CD4-positive, alpha-beta T cell treated with Interleukin-17A for 4 hours (primary cell): ENCODE measurements at places on chromosomes 7 and 10.

DNA sequence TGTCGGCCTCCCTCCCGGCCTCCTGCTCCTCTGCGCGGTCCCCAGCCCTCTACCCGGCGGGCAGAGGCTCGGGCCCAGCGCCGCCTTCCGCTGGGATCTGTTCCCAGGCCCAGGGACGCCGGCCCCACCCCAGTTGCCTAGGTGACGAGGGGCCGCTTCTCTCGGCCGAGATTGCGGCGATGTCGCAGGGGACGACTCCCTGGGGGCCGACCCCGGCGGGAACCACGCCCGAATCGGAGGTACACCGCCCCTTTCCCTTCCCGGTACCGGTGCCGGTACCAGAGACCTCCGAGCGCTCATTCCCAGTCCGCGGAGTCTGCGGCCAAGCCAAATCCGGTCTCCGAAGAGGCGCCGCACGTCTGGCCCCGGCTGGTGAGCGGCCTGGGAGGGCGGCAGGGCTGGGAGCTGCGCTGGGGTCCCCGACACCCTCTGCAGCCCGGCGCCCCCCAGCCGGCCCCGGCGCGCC lies at the start of gene CABCOCO1:
Gene CABCOCO1 (plus strand): TSS at position 136 of the 466 bp plus-strand sequence. CDS start 44 bp downstream, at position 180.
- no peak for DNase-seq

- no peak for DNase-seq
These were observed 60.9 kb downstream of the COBL start for GRCh38 chr7:51255536-51256208.

DNA sequence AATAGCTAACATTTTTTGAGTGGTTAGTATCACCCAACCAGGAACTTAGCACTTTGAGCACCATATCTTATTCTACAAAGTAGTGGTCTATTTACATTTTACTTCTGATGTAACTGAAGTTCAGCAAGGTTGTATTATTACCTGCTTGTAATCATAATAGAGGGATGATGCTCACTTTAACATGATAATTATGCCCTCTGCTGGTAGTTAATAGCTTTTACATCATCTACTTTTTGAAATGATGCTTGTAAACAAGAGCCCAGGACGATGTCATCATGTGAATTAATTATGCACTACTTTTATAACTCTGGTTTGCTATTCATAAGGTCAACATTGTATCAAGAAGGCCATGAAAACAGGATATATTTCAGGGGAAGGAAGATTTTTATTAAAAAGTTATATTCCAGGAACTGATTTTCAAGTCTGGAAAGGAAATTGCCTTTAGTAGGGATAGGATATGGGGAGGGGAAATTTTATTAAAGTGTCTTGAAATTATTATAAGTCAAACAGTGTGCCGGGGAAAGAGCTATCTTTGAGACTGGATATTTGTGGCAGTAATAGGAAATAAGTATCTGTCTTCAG lies 80.3 kb upstream of the SCIN start:
- no peak for DNase-seq

GRCh38 chr10:130777507-130778165 lies 533.9 kb downstream of the TCERG1L start:
- no peak for DNase-seq

- no peak for DNase-seq
These were observed 30.1 kb upstream of the CTBP2 start for GRCh38 chr10:125190414-125190813.

DNA sequence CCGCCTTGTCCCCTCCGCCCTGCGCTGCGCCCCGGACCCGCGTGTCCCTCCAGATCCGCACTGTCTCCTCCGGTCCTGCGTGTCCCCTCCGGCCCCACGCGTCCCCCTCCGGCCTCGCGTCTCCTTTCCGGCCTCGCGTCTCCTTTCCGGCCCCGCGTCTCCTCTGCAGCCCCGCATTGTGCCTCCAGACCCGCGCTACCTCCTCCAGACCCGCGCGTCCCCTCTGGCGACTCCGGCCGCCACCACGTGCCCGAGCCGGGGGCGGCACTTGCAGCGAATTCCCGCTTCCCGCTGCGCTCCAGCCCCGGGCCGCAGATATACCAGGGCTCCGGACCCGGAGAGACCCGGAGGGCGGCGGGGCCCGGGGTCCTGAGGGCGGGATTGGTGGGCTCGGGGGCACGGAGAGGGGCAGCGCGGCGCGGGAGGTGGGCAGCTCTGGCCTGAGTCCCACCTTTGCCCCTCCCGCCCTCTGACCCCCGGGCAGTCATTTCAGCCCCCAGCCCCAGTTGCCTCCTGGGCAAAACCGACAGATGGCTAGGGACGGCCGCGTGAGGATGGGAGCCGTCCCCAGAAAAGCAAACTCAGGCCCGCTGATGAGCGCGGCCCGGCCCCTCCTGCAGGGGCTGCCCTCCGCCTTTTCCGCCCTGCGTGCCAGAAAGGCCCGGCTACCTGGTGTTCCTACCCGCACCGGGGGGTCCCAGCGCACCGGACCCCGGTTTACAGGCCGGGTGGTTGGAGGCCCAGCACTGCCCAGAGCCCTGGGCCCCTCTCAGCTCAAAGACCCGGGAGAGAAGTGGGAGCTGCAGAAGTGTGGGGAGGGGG lies 56.5 kb downstream of the RBM17 start:
- peak; percentile 33 for DNase-seq

- no peak for DNase-seq
These were observed 282.7 kb downstream of the WDR11 start for GRCh38 chr10:121133901-121134300.

GRCh38 chr10:11373717-11374171 lies 237.7 kb downstream of the USP6NL start:
- no peak for DNase-seq

- DNase-seq: no peak
These were observed 110.6 kb upstream of the IMMP2L start for GRCh38 chr7:111672901-111673300.

- DNase-seq: no peak
These were observed 3.0 kb downstream of the ZYX start for GRCh38 chr7:143384148-143384547.

GRCh38 chr7:101823096-101823495 lies 5.7 kb downstream of the CUX1 start:
- no peak for DNase-seq

GRCh38 chr10:31147210-31147608 lies 115.5 kb upstream of the ZNF438 start:
- no peak for DNase-seq

GRCh38 chr7:74726309-74727101 lies 47.3 kb upstream of the NCF1 start:
- no peak for DNase-seq

DNA sequence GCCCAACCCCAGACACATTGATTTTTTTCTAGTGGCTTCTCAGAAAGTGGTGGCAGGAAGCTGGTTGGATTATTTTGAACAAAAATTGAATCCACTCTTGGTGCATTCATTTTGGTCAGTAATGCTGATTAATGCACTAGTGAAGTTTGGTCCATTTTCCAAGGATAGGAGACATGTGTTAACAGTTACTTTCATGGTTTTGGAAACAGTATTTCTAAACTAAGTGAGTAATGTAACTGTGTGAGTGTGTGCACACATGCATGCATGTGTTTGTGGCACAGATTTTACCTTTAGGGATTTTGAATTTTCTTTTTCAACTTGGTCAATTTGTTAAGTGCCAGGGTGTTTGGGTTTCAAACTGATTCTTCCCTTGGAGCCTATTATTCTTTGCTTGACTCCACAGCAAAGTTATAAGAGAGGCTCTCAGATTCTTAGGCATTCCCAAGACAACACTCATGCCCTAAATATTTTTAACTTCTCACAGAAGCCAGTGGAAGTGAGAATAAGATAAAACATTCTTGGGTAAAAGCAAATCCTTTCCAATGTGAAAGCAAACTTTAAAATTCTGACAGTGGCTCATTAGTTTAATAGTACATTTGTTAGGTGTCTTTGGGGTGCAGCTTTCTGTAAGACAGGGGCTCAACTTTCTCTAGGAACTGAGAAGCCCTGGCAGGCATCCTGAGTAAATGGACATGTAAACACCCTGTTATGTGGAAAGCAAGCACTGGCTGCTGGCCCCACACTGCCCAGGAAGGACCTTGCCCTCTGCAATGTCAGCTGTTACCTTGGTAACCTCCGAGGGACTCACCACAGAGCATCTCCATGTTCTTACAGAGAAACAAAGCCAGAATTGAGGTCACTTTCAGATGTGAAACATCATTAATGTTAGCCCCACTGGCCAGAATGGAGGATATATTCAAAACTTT lies 68.4 kb downstream of the ASAH2B start:
- no peak for DNase-seq

GRCh38 chr10:61323726-61324125 lies 129.5 kb downstream of the TMEM26 start:
- DNase-seq: no peak

DNA sequence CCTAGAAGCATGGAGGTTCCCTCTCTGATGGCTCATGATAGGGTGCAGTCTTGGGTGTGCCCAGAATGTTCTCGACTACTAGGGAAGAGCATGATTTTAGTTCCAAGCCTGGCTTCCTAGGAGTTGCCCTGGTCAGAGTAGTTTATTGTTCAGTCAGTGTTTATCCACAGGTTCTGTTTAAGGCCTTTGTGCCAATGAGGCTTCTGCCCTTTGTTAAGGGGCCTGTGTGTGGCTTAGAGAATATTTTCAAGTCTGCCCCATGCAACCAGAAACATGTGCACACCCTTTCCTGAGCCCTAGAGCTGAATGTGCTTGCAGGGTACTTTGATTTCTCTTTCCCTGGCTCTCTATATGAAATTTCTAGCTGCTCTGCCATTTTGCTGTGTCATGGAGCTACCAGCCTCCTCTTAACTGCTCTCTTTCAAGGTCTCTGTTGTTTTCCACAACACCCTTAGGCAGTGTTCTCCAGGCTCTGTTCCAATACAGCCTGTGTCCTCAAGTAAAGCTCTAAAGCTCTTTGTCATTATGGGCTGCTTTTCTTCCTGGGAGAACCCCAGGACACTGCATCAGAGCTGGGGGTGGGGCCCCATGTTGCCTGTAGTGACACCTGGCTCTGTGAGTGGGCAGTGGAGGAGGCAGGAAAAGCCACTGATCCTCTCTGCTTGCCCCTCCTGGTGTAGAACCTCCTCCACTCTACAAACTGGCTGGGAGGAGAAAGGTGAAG lies 34.1 kb upstream of the TSPAN33 start:
- no peak for DNase-seq

DNA sequence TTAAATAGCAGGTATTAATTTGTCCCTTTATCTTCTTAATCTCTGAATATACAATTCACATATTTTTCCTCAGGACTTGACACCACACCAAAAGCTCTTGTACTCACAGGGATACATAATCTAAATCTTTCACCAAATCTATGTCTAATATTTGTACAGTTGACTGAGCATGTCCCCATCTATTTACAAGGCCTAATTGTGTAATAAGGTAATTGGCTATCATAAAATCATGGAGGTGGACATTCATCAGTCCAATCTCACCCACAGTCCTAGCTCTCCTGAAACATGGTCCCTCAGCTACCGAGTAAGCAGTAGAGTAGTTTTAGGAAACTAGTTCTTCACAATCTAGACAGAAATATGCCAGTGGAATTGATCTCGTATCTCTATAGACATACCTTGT lies 30.3 kb upstream of the EGFR start:
- DNase-seq: no peak

DNA sequence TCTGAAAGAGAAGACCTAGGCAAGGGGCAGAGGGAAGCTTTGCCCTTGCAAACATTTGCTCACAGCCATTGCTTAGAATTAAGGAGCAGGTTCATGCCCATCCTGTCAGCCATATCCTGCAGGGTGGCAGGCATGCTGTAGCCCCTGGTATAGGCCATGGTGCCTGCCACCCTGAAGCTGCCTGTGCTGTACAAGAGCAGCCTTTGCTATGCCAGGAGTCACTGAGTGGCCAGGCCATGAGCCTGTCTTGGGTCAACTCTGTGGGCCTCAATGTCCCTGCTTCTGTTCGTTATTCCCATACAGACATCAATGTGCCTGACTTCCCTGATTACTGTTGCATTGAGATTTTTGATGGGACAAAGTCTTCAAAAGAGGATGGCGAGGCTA lies 368 bp upstream of the SVOPL start:
- DNase-seq: no peak

GRCh38 chr7:38339953-38340819 lies 66.8 kb upstream of the TARP start:
- DNase-seq: peak; percentile 37

DNA sequence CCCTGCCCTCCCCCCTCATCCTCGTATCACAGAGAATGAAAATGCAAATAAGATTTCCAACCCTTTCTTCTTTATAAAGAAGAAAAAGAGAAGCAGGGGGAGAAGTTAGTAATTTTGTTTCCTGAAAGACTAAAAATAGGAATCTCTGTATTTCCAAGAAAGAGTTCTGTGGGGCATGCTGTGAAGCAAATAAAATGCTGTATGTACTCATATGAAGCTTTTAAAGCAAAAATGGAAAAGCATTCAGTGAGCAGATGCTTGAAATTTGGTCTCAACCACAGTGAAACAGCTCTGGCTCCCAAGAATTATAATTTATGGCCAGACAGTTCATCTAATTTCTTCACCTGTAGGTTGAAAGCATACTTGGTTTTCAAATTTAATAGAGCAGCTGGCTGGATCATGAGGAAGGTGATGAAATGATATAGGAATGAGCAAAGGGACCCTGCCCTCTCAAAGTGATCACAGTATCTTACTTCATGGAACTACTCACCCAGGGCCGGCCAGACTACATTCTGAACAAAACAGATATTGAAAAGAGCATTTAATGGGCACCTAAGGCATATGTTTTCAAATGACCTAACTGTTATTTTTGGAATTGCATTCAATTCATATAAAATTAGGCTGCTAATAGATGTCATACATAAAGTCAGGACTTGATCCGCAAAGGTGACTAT lies 31.4 kb downstream of the SVIL start:
- no peak for DNase-seq

DNA sequence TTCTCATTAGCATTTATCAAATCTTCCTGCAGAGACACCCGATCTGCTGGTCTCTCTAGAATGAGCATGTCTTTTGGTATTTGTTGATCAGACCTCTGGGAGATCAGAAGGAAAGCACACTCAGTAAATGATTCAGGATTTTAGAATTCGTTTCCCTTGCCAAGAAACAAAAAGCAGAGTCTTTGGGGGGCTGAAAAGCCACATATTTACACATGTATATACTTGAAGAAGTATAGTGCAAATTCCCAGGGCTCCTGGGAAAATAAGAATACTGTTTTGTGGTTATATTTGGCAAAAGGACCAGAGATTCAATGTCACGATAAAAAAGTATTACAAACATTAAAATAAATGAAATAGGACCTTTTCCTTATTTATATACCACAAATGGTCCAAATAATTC lies 100.2 kb downstream of the AGMO start:
- DNase-seq: no peak

DNA sequence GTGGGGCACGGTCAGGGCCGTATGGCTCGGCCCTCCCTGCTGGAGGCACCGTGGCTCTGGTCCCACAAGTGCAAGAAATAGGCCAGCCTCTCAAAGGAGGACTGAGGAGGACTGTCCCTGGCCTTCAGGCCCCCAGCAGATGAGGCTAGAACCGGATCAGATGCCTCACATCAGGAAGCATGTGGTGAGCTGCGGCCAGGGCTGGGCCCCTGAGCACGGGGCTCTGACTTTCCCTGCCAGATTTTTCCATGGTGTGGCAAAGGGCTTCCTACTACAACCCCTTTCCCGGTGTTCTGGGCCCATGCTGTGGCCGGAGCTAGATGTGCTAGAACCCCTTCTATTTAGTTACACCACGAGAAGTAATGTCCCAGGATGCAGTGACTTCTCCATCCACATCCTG lies 100.4 kb downstream of the TCERG1L start:
- DNase-seq: no peak

GRCh38 chr7:39967406-39968161 lies 17.5 kb downstream of the CDK13 start:
- DNase-seq: no peak
